Left ventricle myocardium inferior (tissue), 1 donor: ENCODE measurements at places on chromosomes 5 and 9. TPM values are rescaled to one million over a fixed set of nuclear protein-coding genes. Genes with fewer than 3 reads are reported as not detected.

GRCh38 chr9:101591787-101592446, 2.9 kb downstream of the PPP3R2 start:
- no peak for DNase-seq

DNA sequence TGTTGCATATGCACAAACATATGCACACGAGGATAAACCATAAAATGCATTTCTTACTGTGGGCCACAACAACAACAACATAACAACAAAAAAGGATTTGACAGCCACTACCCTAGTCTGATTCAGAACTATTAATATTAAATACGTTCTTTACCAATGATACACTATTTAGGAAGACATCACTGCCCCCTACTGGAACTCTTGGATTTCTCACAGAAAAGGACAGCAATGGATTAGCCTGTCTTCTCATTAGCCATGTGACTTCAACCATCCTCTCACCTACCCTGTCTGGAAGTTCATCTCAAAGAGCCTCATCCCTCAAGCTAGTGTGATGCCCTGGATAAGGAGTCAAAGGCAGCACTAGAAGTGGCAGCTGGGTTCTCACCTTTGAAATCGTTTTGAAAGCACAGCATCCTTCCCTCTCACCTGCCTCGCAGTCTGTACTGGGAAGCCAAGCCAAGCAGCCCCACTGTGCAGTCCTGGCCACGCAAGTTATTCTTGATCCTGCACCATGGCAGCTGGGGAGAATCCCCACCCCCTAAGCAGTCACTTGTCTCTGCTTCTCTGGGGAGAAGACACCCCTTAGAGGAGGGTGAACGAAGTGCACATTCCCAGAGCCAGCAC, 64.6 kb downstream of the SH3TC2 start:
- DNase-seq = no peak

DNA sequence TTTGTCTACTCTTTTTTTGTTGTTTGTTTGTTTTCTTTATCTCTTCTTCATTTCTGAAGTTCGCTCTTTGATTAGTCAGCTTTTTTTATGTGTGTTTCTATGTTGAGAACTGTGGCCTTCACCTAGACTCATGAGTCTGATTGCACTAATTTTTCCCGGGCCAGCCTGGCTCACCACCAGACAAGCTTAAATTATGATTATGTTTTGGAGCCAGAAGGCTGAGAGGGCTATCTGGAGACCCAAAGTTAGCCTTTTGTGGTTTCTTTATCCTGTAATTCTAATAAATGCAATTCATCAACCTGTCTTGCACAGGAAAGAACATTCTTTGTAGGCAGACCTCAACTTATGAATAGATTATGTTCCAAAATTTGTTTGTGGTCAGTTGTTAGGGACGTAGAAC, 20.8 kb upstream of the ACTBL2 start:
- DNase-seq = no peak

DNA sequence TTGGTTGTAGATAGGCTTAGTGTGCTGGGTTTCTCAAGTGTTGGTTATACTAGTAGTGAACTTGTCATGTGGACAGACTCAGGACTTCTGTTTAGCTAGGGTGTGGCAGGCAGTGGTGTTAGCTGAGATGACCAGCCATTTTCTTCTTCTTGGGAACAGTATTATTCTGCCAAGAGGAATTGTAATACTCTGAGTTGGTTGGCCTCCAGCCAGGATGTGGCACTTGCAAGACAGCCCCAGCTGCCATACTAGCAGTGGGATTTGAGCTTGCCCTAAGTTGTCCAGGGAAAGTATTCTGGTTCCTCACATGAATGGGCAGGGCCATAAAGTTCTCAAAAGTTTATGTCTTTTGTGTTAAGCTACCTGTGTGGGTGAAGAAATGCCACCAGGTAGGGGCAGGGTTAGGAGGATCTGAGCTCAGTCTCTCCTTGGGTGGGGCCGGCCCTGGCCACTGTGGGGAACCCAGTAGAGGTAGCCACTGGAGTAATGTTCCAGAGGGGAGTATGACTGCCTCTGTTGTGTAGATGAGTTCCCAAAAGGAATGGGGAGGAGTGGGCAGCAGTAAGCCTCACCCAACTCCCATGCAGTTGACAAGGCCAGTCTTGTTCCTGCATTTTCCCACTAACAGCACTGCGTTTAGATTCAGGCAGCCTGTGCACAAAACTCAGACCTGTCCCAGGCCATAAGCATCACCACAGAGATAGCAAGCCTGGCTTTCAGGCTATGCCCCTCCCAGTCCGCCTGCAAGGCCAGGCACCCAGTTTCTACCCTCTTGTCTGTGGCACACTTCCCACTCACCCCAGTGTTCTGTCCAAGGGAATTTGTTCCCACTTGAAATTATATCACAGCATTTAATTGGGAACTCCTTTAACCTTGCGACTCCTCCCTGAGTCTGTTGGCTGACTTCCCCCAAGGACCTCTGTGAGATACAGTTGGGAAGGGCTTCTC, 250.7 kb downstream of the ANXA1 start:
- DNase-seq = no peak

The LTC4S gene
- total RNA-seq = 10.9 TPM

DNA sequence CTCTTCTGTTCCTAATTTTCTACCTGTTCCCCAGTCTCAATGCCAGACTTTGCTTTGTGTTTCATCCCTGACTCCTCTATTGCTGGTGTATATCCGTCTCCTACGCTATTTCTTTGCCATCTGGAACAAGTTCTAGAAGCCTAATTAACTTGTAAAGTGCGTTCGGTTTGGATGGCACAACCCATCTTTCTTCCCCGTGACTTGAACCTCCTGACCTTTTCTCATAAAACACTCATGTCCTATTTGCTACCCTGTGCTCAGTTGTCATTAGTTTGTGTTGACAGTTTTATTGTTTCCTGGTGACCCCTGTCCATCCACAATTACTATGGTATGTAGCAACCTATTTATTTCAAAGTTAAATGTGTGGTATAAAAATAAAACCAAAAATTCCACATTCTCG, 323.5 kb downstream of the TLE4 start:
- no peak for DNase-seq
